ENCODE measurements at places on chromosomes 11 and 22.

- DNase-seq: no peak
These were observed 2.5 kb upstream of the LRRC74B start for GRCh38 chr22:21042978-21043859.

DNA sequence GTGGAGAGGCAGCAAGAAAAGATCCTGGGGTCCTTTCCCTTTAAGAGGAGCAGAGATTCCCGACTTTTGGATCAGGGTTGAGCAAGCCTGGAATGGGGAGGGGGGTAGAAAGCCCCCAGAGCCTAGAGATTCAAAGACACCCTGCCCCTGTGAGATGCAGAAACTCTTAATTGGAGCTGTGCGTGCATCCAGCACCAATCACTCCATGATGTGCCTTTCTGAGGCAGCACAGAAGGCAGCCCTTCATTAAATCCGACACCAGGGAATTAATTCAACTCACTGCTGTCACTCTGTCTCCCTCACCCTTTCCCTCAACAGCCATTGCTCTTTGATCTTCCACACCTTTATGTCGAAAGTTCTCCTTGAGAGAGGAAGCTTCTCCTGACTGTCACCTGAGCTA is 43.0 kb downstream of the DSCAML1 start:
- no peak for DNase-seq

- no peak for DNase-seq
These were observed 12.2 kb upstream of the NNMT start for GRCh38 chr11:114284021-114284420.

- DNase-seq: no peak
These were observed 5.0 kb downstream of the RPS19BP1 start for GRCh38 chr22:39527481-39527961.

GRCh38 chr11:79720115-79720514 is 279.3 kb upstream of the TENM4 start:
- no peak for DNase-seq

DNA sequence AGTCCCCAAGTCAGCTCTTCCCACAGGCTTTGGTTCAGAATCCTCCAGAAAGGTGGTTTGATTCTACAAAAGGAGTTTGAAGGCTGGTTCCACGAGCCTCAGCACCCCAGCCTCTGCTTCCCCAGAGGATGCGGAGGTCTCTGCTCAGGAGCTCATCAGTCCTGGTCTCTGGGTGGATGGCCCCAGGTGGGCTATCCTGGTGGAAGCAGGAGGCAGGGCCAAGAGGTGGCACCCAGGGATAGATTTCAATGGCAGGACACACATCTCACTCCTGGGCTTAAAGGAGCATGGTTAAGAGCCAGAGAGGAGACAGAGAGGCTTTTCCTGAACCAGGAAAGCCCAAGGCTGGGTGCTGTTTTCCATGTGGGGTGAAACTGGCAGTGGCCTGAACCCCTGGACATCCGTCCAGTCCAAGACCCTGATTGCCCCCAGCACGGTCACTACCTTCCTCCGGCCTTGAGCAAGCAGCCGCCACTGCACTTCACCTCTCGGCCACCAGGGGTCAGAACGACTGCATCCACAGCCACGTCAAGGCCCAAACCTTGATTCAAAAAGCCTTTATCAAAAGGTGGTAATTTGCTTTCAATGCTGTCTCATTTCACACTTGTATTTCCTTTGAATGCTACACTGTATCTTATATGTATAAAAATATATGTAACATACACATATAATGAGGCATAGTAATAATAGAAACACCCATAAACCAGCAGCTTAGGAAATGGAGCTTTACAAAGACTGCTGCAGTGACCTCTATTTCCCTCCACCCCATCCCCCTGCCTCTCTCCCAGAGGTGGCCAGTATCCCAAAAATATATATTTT is 19.3 kb upstream of the FXYD2 start:
- peak; percentile 58 for DNase-seq

- no peak for DNase-seq
These were observed 84.0 kb downstream of the GRIK4 start for GRCh38 chr11:120595557-120595956.

DNA sequence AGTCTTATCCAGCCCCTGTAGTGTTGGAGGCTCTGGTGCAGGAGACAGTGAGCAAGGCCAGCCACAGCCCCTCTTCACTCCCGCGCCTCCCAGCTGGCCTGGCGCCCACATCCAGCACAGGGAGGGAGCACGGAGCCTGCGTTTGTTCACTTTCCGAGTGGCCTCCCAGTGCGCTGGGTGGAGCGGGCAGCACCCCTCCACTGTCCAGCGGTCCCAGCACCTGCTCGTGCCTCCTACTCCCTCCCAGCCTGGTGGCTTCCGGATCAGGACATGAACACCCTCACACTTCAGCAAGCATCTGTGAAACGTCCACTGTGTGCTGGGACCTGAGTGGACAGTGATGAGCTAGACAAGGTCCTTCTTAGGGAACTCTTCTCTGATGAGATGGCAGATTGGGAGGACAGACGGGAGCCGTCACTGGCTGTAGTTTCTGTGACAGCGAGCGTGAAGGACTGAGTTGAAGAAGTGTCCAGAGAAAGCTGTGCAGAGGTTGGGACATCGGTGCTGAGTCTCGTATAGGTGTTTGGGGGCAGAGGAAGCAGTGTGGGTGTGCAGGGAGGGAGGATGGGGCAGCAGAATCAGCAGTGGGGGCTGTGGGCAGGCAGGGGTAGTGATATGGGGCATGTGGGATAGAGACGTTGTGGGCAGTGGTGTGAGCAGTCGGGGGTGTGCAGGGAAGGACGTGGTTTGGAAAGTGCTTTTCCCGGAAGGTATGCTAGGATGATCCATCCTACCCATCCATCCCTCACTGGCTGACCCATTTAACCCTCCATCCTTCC is 256.8 kb downstream of the TBC1D22A start:
- DNase-seq: no peak

GRCh38 chr11:34234086-34234740 is 123.6 kb downstream of the ABTB2 start:
- peak; percentile 75 for DNase-seq

- DNase-seq: no peak
These were observed 7.0 kb downstream of the C11orf86 start for GRCh38 chr11:66981976-66982578.

DNA sequence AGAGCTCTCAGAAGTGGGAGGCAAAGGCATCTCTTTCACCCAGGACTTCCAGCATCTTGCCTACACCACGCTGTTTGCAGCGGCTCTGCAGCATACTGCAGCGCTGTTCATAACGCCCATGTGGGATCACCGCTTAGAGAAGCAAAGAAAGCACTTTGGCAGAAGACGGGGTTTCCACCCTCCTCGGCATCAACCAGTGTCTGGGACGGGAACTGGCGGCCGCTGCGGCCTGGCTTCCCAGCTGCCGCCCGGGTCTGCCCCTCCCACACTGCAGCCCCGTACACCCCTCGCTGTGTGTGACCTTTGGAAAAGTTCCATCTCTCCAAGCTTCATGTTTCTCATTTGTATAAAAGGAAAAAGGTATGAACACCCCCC is 545 bp upstream of the TIRAP start:
- DNase-seq: no peak

- no peak for DNase-seq
These were observed 329.5 kb downstream of the OPCML start for GRCh38 chr11:133202816-133203215.

DNA sequence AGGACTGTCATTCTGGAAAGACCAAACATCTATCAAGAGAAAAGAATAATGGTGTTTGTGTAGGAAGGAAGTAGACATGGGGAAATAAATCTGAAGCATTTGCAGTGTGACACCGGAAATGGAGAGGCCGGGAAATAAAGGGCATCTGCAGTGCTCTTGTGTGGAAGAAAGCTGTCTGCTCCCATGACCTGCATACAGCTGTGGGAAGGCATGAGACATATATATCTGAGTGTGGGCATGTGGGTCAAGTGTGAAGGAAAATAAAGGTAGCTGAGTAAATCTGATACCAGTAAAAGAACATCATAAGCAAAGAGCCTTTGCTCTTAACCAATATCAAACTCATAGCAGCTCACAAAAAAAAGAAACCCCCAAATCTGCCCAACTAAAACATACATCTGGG is 72.1 kb upstream of the OR5AK2 start:
- no peak for DNase-seq

DNA sequence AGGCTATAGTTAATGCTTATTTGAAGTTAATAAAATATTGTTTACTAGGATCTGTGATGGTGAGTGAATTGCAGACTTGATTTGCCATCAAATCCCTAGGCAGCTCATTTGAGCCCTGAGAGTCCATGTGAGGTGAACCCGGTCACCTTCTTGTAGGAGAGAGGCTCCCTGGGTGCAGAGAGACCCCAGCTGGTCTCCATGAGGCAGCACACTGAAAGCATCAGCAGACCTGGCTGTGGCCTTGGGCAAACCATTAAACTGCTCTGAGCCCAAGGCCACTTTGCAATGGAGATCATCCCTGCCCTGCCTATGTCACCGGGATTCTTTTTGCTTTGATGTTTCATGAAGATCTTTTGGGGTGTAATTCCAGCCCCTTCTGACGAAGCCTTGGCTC is 125.2 kb downstream of the MICAL2 start:
- no peak for DNase-seq

DNA sequence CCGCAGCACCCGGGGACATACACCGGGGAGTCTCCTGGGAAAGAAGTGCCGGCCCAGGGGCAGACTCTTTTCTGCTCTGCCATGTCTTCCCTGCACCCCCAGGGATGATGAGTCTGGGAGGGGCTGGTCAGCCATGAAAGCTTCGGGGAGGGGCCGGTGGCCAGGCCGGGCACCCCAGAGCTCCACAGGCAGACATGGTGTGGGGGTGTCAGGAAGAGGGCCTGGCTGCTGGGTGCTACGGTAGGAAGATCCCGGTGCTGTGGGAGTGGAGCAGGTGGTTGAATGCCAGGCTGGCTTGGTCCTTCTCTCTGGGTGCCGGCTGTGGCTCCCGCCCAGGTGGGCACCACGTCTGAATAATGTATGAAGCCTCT is 17.4 kb downstream of the LSP1 start:
- no peak for DNase-seq

DNA sequence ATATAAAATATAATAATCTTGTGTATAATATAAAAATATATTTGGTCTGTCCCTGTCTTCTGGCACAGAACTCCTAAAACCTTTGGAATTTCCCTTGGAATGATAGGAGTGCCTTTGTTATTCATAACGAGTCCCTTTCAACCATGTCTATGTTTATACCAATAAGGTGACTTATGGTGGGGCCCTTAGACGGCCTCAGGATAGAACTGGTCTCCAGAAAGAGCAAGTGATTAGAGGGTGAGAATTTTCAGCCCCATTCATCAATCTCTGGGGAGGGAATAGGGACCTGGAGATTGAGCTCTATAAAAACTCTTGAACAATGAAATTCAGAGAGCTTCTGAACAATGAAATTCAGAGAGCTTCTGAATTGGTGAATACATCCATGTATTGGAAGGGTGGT is 18.4 kb upstream of the PICALM start:
- no peak for DNase-seq

DNA sequence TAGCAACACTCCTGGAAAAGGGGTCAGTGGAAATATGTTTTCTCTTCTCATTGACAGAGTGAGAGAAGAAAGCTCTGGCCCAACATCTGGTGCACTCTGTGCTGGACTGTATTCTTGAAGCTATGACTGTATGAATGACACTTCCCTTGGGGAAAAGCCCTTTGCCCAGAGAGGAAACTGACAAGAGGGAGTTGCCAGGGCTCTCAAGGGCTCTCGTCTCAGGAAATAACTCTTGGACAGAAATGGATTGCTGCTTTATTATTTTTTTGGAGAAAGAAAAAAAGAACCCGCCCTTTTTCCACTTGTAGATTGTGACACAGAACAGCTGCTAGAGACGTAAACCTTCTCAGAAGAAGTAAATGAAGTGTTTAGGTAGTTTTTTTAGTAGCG is 11.4 kb downstream of the ETS1 start:
- no peak for DNase-seq

- no peak for DNase-seq
These were observed 599 bp downstream of the SIK3 start for GRCh38 chr11:117097389-117098268.

GRCh38 chr11:62806611-62807121 is 1.4 kb upstream of the NXF1 start:
- no peak for DNase-seq

DNA sequence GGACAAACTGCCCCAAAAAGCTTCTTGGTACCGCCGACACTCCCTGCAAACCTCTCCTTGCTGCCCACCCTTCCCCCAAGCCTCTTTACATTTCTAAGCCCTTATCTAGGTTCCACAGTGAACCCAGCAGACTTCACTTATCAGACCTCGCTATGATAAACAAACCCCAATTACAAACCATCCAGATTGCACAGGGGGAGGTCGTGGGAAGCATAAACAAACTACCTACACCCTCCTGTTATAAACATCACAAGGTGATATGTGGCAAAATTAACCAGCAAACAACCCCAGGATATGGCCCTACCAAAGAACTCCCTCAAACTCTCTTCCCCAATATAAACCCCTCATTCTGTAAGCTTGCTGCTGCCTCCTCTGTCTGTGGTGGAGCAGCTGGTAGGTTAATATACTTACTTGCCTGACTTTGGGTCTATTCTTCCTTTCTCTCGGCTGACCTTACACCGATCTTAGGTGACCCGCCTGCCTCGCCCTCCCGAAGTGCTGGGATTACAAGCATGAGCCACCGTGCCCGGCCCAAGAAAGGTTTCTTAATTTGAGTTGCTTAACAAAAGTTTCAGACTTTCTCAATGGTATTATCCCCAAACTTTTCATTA is 66.0 kb upstream of the TENM4 start:
- no peak for DNase-seq

- no peak for DNase-seq
These were observed 2.7 kb downstream of the CRYBB1 start for GRCh38 chr22:26615149-26615548.

DNA sequence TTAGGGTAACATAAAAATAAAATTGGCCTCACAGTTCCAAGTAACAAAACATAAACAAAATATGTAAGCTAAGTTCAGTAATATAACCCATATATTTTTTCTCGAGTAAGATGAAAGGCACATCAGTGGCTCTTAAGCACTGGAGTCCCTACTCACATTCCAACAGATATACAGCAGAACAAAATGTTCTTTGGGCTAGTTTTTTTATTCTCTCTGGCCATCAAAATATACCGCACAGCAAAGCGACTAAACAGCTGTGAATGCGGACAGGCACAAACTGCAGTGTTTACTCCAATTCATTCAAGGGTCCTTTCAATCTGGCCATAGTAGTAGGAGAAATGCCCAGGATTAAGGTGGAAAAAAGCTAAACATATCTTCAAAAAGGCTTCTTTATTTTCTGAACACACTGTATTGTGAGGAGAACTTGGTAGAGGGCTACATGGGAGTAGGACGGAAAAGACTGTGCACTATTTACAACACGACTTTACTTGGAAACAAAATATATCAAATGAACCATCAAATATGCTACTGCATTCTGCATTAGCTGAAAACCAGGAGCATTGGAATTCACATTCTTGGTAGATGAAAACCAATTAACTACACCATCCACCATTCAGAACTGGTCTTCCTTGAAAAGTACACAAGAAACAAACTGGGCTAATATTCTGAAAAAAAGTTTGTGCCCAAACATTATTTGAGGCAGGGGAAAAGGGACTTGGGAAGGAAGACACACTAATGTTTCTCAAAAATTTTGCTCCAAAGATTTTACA is 4.4 kb downstream of the CDON start:
- DNase-seq: no peak

GRCh38 chr22:45532235-45532631 is 29.6 kb downstream of the FBLN1 start:
- no peak for DNase-seq
